Suppressor macrophage treated with lipopolysaccharide for 4 hours (primary cell): ENCODE measurements at places on chromosomes 2 and 18.

DNA sequence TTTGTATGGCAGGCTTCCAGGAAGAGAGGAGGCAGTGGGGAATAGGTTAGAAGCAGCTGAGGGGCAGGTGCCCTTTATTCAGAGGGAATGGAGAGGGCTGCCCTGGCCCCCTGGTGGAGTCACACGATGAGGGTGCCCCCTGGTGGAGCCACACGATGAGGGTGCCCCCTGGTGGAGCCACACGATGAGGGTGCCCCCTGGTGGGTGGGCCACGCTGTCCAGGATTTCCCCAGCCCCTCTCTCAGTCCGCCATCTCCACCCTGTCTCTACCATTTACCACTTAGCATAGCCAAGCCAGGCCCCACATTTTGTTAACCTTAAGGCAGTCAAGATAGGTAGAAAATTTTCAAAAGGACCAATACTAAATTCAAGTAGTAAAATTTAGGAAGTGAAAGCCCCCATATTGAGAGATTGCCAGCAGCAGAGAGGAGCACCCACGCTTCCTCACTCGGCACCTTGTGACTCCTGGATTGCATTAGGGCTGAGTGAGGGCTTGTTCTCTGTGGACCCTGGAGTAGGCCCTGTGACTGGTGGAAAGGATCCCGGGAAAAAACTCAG lies 10.4 kb upstream of the FAM228A start:
- peak; percentile 77 for DNase-seq

DNA sequence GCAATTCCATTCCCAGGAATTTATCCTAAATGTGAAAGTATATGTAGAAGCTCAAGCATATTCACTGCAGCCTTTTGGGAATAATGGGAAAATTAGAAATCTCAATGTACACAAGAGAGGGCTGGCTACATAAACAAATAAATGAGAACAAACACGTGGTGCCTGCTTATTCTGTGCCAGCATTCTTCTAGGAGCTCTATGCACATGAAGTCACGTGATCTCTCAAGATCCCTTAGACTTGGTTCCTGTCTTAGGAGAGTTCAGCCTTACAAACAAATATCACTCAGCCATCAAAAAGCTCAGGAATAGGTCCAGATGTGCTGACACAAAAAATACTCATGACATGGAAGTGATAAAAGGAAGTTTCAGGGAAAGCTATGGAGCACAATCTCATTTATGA lies 92.9 kb upstream of the SP3 start:
- peak; percentile 46 for DNase-seq

GRCh38 chr2:170101789-170102188 lies 76.2 kb upstream of the MYO3B start:
- DNase-seq: no peak

GRCh38 chr2:38466876-38467767 lies 90.0 kb upstream of the ATL2 start:
- no peak for DNase-seq

DNA sequence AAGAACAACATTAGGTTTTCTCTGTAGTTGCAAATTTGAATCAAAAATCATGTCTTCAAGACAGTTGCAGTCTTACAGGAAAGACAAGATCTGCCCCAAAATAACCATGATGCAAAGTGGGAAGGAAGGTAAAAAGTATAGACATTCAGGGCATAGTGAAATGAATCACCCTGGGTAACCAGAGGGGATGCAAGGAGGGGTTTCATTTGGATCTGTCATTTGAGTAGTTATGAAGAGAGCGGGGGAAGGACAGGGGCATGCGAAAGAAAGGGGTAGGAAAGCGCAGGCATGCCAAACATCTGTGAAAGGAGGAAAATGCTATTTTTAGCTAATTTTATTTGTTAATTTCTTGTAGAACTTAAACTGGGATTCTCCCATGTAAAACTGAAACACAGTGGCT lies 219.1 kb upstream of the BOD1L2 start:
- DNase-seq: no peak

- DNase-seq: peak; percentile 95
Measured at GRCh38 chr18:9743200-9744016, 35.3 kb downstream of the RAB31 start.

GRCh38 chr2:88871336-88871735 lies 179.9 kb downstream of the RPIA start:
- DNase-seq: peak; percentile 18

GRCh38 chr2:222797871-222798270 lies 63.0 kb upstream of the ACSL3 start:
- peak; percentile 90 for DNase-seq

DNA sequence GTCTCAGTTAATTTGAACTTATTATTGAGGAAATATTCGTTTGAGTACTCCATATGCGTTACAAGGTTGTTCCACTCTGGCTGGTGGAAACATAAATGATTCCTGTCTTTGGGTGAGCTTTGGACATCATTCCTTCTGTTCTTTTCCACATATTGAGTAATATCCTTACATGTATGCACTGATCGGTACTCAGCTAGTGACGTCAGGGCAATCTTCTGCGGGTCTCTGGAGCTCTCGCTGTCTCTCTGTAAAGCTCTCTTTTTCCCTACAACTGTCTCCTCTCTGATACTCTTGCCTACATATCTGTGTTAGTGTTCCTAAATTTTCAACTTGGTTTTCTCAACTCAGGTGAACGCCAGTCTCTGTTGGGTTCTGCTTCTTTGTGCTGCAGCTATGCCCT lies 23.4 kb upstream of the IL36G start:
- no peak for DNase-seq

GRCh38 chr2:55957142-55957541 lies 33.6 kb upstream of the EFEMP1 start:
- no peak for DNase-seq

- no peak for DNase-seq
Measured at GRCh38 chr2:241958818-241959545, 89.5 kb downstream of the RTP5 start.

- DNase-seq: no peak
Measured at GRCh38 chr2:211930331-211930730, 608.3 kb downstream of the ERBB4 start.

DNA sequence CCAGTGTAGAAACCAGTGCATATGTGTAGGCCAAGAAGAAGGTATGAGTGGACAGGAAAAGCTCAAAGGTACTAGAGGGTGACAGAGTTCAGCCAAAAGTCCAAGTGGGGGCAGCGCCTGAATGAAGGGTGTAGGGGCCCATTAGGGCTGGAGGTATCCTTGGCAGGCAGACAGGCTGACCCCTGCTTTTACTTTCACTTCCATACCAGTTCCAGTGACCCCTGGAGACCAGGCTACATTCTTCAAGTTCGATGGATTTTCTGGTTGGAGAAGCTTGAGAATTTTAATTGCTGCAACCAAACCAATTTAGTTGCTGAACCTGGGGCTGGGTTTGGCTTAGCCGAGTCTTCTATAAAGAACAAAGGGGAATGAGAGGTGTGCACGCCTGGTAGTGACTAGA lies 42.3 kb upstream of the MRPL33 start:
- DNase-seq: no peak

GRCh38 chr2:219887870-219888269 lies 260.4 kb downstream of the SLC4A3 start:
- no peak for DNase-seq

GRCh38 chr18:21454725-21455124 lies 145.8 kb downstream of the ESCO1 start:
- no peak for DNase-seq

- DNase-seq: no peak
Measured at GRCh38 chr18:46243095-46243494, 138.9 kb downstream of the HAUS1 start.

GRCh38 chr2:74076074-74076470 lies 71.6 kb downstream of the BOLA3 start:
- DNase-seq: no peak

GRCh38 chr2:198385326-198385725 lies 580.9 kb downstream of the PLCL1 start:
- DNase-seq: no peak

DNA sequence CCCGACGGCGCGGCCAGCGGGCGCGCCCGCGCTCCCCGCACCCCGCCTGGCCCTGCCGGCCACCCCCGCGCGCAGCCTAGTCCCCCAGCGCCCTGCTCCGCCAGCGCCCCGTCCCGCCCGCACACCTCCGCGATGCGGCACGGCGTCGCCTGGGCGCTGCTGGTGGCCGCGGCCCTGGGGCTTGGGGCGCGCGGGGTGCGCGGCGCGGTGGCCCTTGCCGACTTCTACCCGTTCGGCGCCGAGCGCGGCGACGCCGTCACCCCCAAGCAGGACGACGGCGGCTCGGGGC lies 232 bp downstream of the SNED1 start:
- no peak for DNase-seq

GRCh38 chr2:162749994-162750393 lies 88.6 kb downstream of the KCNH7 start:
- no peak for DNase-seq

DNA sequence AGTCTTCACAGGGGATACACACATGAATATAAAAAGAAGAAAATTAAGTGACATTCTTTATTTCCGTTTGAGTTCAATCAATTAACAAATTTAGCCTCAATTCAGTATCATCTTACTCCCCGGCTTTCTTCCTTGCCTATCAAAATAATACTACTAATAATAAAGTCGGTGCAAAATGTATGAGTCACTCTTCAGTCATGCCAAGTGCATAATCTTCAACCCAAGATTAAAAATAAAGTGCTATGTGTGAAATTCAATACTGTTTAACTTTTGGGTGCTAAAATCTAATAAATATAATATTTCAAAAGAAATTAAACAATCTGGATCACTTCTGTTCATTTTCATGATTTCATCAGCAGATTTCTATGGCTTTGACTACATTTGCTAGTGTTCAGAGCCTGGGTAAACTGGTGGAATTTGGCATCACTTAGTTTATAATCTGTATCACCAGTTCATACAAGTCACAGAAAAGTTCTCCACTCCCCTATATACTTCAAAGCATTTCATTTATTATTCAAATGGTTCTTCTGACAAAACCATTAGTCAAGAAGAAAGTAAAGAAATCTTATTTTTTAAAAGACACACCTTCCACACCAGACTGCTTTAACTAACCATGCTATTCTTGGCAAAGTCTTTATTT lies 183.6 kb downstream of the THADA start:
- no peak for DNase-seq

DNA sequence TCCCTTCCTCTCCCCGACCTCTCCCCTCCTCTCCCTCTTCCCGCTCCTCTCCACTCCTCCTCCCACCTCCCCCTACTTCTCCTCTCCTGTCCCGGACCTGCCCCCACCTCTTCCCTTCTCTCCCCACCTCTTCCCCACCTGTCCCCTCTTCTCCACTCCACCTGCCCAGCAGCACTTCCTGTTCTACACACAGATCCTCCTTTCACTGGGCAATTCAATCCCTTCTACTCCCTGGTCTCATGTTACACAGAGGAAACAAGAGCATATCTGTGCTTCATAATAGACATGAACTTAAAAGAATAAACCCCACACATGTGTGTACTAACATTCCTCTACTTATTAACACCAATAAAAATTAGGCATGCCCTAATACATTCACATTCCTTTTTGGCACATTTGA lies 34.8 kb downstream of the TIMM21 start:
- no peak for DNase-seq

DNA sequence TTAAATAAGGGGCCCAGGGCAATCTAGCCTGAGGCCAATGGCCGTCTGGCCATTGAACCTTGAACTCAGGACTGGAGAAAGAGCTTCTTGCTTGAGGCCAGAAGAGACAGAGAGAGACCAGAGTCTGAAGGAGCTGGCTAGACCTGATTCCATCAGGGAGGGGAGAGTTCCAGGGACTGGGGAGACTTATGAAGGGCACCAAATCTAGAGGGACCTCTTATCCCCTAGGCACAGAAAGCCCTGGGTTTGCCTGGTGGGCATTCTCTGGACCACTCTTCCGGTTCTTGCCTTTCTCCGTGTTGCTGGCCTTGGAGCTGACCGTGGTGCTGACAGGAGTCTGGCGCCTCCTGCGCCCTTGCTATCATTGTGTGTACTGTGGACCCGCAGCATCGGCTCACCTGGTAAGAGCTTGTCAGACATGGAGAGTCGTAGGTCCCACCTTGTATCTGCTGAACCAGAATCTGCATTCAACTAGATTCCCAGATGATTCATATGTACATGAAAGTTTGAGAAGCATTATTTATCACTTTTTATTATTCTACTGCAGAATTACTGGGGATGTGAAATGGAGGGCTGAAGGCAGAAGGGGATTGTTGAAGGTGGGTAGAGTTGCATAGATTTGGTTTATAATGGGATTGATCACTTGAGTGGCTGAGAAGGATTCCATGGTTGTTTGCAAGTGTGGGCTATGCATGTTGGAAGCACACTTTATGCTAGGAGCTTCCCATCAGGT lies 4.3 kb upstream of the TRPM8 start:
- DNase-seq: no peak

GRCh38 chr18:53796040-53796729 lies 428.3 kb downstream of the MBD2 start:
- peak; percentile 56 for DNase-seq

GRCh38 chr18:77100751-77101355 lies 31.7 kb downstream of the MBP start:
- DNase-seq: no peak

- DNase-seq: peak; percentile 51
Measured at GRCh38 chr2:230418341-230419016, 2.5 kb downstream of the SP100 start.

- no peak for DNase-seq
Measured at GRCh38 chr18:44241020-44241419, 439.7 kb upstream of the SETBP1 start.

GRCh38 chr2:55109219-55109891 lies 59.1 kb upstream of the RTN4 start:
- no peak for DNase-seq

DNA sequence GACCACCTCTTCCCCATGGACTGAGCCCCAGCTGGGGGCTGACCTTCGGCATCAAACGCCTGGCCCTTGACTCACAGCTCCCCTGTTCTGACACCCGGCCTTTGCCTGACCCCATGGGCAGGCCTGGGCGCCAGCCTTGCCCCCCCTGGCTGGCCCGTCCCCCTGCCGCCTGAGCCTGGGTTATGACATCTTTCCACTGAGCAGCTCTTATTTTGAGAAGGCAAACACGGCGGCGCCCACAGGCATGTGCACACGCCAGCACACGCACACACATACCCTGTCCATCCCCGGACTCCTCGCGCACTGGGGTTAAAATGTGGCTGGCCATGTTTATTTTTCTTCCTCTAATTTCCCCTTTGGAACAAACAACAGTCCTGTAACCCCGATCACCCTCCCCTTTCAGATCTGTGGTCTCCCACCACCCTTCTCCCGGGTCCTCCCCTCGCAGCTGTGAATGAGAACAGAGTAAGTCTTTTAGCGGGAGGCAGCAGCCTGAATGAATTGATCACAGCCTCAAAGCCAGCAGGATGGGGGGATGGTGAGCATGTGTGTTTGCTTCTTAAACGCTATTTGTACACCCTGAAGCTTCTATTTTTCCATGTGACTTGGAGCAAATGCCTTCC lies 11.8 kb upstream of the ATOH8 start:
- no peak for DNase-seq
